Activated CD4-positive, alpha-beta memory T cell treated with anti-CD3 and anti-CD28 coated beads for 36 hours (primary cell): ENCODE measurements at places on chromosomes 12 and 14.

DNA sequence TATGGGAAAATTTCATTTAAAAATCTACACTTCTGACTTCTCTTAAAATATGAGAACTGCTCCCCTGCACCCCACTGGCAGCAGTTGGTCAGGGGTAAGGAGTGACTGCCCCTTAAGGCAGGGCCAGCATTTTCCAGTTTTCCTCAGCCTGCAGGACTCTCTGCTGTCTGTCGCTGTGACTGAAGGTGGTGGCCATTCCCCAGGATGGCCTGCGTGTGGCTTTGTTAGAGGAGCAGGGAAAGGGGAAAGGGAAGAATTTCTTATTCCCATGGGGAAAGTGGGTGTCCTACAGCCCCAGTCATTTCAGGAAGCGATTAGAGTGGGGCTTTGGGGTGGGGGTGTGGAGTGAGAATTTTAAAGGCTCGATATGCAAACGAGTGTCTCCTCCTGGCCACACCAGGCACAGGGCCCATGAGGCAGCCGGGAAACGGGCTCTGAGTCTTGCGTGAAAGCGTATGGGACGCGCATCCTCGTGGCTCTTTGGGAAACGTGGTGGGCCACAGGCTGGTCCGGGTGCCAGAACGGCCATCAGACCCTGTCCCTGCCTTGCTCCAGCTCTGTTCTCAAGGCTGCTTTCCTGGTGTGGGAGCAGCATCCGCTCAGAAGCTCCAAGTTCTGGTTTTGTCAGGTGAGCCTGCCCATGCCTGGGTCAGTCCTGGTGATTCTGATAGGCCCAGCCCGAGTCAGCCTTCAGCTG is 23.5 kb downstream of the ADGRD1 start:
- H3K4me3 ChIP-seq: no peak overlapping the region
- no peaks in the 10 kb centered on the region for H3K4me1 ChIP-seq
- DNase-seq: no peak
- no peak overlapping the region for H3K27ac ChIP-seq
- peaks cover 6% of the 10 kb centered on the region for H3K27me3 ChIP-seq

DNA sequence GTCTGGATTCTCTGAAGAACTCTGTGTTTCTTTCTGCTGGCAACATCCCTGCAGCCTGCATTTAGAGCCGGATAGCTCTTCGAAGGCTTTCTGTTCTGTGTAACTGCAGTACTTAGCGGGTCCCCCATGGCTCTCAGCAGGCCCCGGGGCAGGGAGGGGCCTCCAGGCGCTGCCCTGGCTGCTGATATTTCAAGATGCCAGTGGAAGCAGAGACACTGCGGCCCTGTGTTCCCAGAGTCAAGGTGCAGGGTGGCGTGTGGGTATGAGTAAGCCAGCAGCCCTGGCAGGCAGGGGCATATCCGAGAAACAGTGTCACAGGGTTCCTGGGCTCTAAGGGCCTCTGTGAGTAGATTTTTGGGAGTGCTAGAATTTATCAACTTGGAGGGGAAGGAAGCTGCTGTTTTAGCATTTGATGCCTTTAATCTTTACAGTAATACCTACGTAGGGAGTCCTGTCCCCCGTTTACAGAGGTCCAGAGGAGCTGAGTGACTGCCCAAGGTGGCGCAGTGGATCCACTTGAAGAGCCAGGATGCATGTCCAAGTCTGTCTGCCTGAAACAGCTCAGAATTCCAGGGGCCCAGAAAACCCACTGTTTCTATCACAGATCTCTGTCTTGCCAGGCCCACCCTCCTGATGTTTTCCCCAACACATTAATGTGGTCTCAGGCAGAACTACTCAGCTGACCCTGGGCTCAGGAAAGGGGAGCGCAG is 16.2 kb downstream of the ESRRB start:
- H3K27ac ChIP-seq: no peak overlapping the region
- H3K4me3 ChIP-seq: no peak overlapping the region
- no peaks in the 10 kb centered on the region for H3K36me3 ChIP-seq
- no peaks in the 10 kb centered on the region for H3K4me1 ChIP-seq
- no peak for DNase-seq

- DNase-seq: no peak
- no peak overlapping the region for H3K27ac ChIP-seq
- no peak overlapping the region for H3K4me3 ChIP-seq
- no peaks in the 10 kb centered on the region for H3K27me3 ChIP-seq
- H3K4me1 ChIP-seq: peaks cover 23% of the 10 kb centered on the region
These were observed 27.4 kb downstream of the KTN1 start for GRCh38 chr14:55607386-55607785.

- no peaks in the 10 kb centered on the region for H3K36me3 ChIP-seq
- H3K27me3 ChIP-seq: peaks cover 2% of the 10 kb centered on the region
- no peak overlapping the region for H3K4me3 ChIP-seq
- no peaks in the 10 kb centered on the region for H3K4me1 ChIP-seq
These were observed 100.2 kb downstream of the EPS8 start for GRCh38 chr12:15688838-15689625.

- H3K27me3 ChIP-seq: no peaks in the 10 kb centered on the region
- DNase-seq: no peak
- H3K4me1 ChIP-seq: no peaks in the 10 kb centered on the region
- no peak overlapping the region for H3K4me3 ChIP-seq
- H3K27ac ChIP-seq: no peak overlapping the region
These were observed 112.7 kb downstream of the METTL25 start for GRCh38 chr12:82470906-82471512.

GRCh38 chr12:57063991-57064685 is 14.2 kb upstream of the MYO1A start:
- DNase-seq: peak; percentile 58
- H3K4me3 ChIP-seq: peak overlapping the region; percentile 67
- peak overlapping the region; percentile 98 for H3K27ac ChIP-seq
- peaks cover 70% of the 10 kb centered on the region for H3K36me3 ChIP-seq

DNA sequence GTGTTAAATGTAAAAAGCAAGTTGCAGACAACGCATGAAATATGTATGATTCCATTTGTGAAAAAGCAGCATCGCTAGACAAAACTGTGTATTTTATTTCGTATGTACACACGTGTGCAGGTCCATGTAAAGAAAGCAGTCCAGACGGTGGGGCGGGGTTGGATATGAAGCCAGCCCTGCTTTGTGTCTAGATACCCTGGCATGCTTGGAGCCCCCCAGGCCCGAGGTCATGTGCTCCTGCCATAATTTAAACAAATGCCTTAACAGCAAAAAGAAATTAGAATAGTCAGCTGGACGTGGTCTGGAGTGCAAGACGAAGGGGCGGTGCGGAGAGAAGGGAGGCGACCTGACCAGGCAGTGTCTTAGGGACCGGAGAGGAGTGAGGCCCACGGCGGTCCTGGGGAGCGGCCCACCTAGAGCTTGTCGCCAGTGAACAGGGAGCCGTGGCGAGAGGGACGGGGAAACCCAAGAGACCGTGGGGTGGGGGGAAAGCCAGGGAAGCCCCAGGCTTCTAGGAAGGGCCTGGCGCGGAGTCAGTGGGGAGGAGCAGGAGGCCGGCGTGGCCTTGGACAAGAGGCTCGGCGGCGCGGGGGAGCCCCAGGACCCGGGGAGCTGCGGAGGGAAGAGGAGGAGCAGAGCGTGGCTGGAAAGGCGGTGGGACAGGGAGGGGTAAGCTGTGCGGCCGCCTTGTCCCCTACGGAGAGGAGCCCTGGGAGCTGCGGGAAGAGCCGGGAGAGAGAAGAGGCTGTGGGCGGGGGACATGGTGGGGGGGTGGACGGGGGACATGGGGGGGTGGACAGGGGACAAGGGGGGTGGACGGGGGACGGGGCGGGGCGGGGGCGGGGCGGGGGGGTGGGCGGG is 118.5 kb upstream of the C14orf180 start:
- H3K4me1 ChIP-seq: peaks cover 11% of the 10 kb centered on the region
- no peaks in the 10 kb centered on the region for H3K36me3 ChIP-seq
- no peak overlapping the region for H3K4me3 ChIP-seq
- no peak for DNase-seq
- no peak overlapping the region for H3K27ac ChIP-seq
- peaks cover 42% of the 10 kb centered on the region for H3K27me3 ChIP-seq

- no peaks in the 10 kb centered on the region for H3K27me3 ChIP-seq
- DNase-seq: peak; percentile 73
- peak overlapping the region; percentile 80 for H3K27ac ChIP-seq
- no peaks in the 10 kb centered on the region for H3K36me3 ChIP-seq
- H3K4me3 ChIP-seq: peak overlapping the region; percentile 42
These were observed 1133.3 kb downstream of the BCL11B start for GRCh38 chr14:98138666-98139065.

- no peaks in the 10 kb centered on the region for H3K27me3 ChIP-seq
- H3K36me3 ChIP-seq: peaks cover 2% of the 10 kb centered on the region
- no peak overlapping the region for H3K4me3 ChIP-seq
- DNase-seq: no peak
These were observed 34.2 kb downstream of the DTX1 start for GRCh38 chr12:113090740-113091139.

- H3K27ac ChIP-seq: no peak overlapping the region
- H3K36me3 ChIP-seq: no peaks in the 10 kb centered on the region
- no peak for DNase-seq
- no peaks in the 10 kb centered on the region for H3K4me1 ChIP-seq
- no peak overlapping the region for H3K4me3 ChIP-seq
These were observed 115.0 kb downstream of the TPH2 start for GRCh38 chr12:72053604-72054003.

DNA sequence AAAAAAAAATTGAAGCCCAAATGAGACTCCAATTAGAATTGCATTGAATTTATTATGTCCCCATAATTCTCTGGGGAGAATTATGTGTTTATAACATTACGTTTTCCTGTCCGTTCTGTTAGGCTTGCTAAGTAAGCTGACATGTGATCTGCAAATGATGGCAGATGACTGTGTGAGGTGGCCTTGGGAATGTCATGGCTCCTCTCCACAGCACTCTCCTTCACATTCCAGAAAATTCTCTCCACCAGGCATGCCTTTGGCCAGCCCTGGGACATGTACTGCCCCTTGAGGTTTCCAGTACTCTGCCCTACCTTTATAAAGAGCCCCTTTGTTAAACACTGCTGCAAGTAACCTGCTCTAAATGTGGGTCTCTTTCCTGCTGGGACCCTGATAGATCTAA is 28.3 kb upstream of the INF2 start:
- H3K27me3 ChIP-seq: peaks cover 19% of the 10 kb centered on the region
- peaks cover 26% of the 10 kb centered on the region for H3K4me1 ChIP-seq
- no peak overlapping the region for H3K27ac ChIP-seq
- DNase-seq: no peak

- H3K27ac ChIP-seq: peak overlapping the region; percentile 96
- H3K4me1 ChIP-seq: peaks cover 75% of the 10 kb centered on the region
- H3K36me3 ChIP-seq: peaks cover 5% of the 10 kb centered on the region
These were observed 24.2 kb downstream of the CDK17 start for GRCh38 chr12:96375841-96376604.

- H3K4me3 ChIP-seq: peak overlapping the region; percentile 25
- H3K36me3 ChIP-seq: peaks cover 3% of the 10 kb centered on the region
- no peaks in the 10 kb centered on the region for H3K27me3 ChIP-seq
- peaks cover 38% of the 10 kb centered on the region for H3K4me1 ChIP-seq
- DNase-seq: peak; percentile 62
These were observed 107.2 kb downstream of the DUSP6 start for GRCh38 chr12:89245090-89245489.

- no peaks in the 10 kb centered on the region for H3K36me3 ChIP-seq
- no peaks in the 10 kb centered on the region for H3K4me1 ChIP-seq
- DNase-seq: no peak
- no peak overlapping the region for H3K27ac ChIP-seq
- peaks cover 18% of the 10 kb centered on the region for H3K27me3 ChIP-seq
These were observed 67.8 kb upstream of the FICD start for GRCh38 chr12:108447168-108447832.

- peaks cover 4% of the 10 kb centered on the region for H3K27me3 ChIP-seq
- no peak overlapping the region for H3K4me3 ChIP-seq
- H3K27ac ChIP-seq: no peak overlapping the region
- H3K36me3 ChIP-seq: no peaks in the 10 kb centered on the region
These were observed 247.2 kb upstream of the EGLN3 start for GRCh38 chr14:34198096-34198495.

- H3K27me3 ChIP-seq: no peaks in the 10 kb centered on the region
- no peaks in the 10 kb centered on the region for H3K4me1 ChIP-seq
- no peaks in the 10 kb centered on the region for H3K36me3 ChIP-seq
- DNase-seq: no peak
- H3K27ac ChIP-seq: no peak overlapping the region
These were observed 175.7 kb upstream of the EGLN3 start for GRCh38 chr14:34126586-34126985.

DNA sequence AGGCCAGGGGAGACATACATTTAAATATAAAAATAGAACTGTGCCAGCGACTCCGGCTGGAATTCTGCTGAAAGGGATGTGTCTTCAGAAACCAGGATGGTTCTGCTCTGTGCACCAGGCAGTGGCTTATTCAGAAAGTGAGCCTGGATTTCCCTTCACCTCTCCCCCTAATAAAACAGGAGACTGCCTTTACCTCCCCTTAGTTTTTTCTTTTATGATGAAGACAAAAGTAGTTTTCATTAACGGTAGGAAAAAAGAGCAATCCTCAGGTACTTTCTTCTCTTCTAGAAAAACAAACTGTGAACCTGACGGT is 346 bp downstream of the SLC7A8 start:
- no peaks in the 10 kb centered on the region for H3K4me1 ChIP-seq
- no peaks in the 10 kb centered on the region for H3K36me3 ChIP-seq
- DNase-seq: no peak
- no peak overlapping the region for H3K4me3 ChIP-seq
- no peak overlapping the region for H3K27ac ChIP-seq

GRCh38 chr12:52313461-52313860 is 7.7 kb downstream of the KRT83 start:
- no peak overlapping the region for H3K4me3 ChIP-seq
- H3K36me3 ChIP-seq: no peaks in the 10 kb centered on the region
- no peak overlapping the region for H3K27ac ChIP-seq
- H3K27me3 ChIP-seq: peaks cover 36% of the 10 kb centered on the region

DNA sequence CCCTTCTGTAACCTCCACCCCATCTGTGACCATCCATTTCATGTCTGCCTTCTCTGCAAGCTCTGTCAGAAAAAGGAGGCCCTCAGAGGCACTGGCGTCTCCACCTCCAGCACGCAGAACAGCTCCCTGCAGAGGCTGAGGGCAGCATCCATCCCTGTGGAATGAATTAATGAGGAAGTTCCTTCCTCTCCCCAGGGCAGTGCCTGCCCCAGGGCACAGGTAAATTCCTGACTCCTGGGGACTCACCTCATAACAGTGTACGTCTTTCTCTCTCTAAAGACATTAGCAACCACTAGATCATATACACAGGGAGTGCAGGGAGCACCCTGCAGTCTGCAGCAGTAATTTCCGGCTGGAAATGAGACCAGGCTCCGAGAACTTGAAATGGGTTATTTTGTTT is 155.0 kb upstream of the TMEM132C start:
- H3K4me3 ChIP-seq: no peak overlapping the region
- no peak for DNase-seq
- no peaks in the 10 kb centered on the region for H3K27me3 ChIP-seq
- no peaks in the 10 kb centered on the region for H3K36me3 ChIP-seq
- H3K27ac ChIP-seq: no peak overlapping the region
